ENCODE measurements at places on chromosomes 12 and 14.
A peak's percentile ranks its signal among the peaks of the same experiment; 100 is the strongest.

- no peak for DNase-seq
These were observed 191.5 kb downstream of the TMEM132C start for GRCh38 chr12:128458301-128458974.

GRCh38 chr12:93708952-93709351 lies 31.8 kb downstream of the CRADD start:
- DNase-seq: no peak

- DNase-seq: no peak
These were observed 28.8 kb downstream of the VCPKMT start for GRCh38 chr14:50087341-50088116.

GRCh38 chr14:92687681-92688433 lies 60.6 kb downstream of the LGMN start:
- no peak for DNase-seq

- no peak for DNase-seq
These were observed 413.7 kb upstream of the CCDC196 start for GRCh38 chr14:66072190-66073084.

- no peak for DNase-seq
These were observed 75.1 kb upstream of the ST8SIA1 start for GRCh38 chr12:22409377-22410164.

GRCh38 chr12:104683831-104684503 lies 227.2 kb downstream of the CHST11 start:
- DNase-seq: no peak

GRCh38 chr14:44494137-44494536 lies 12.9 kb downstream of the FSCB start:
- DNase-seq: no peak

GRCh38 chr12:106980944-106981343 lies 6.0 kb downstream of the MTERF2 start:
- no peak for DNase-seq

GRCh38 chr12:47242426-47242825 lies 162.7 kb upstream of the AMIGO2 start:
- DNase-seq: no peak

- no peak for DNase-seq
These were observed 45.3 kb upstream of the MTERF2 start for GRCh38 chr12:107032266-107032665.

DNA sequence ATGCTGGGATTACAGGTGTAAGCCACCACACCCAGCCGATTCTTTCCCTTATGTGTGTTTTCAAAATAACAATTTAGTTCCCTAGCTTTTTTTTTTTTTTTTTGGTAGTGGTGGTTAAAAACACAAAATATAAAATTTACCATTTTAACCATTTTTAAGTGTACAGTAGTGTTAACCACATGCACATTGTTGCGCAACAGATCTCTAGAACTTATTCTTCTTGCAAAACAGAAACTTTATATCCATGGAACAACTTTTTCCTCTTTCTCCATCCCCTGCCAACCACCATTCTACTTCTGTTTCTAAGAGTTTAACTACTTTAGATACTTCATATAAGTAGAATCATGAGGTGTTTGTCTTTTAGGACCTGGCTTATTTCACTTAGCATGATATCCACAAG lies 1.1 kb upstream of the NDUFA12 start:
- DNase-seq: no peak

DNA sequence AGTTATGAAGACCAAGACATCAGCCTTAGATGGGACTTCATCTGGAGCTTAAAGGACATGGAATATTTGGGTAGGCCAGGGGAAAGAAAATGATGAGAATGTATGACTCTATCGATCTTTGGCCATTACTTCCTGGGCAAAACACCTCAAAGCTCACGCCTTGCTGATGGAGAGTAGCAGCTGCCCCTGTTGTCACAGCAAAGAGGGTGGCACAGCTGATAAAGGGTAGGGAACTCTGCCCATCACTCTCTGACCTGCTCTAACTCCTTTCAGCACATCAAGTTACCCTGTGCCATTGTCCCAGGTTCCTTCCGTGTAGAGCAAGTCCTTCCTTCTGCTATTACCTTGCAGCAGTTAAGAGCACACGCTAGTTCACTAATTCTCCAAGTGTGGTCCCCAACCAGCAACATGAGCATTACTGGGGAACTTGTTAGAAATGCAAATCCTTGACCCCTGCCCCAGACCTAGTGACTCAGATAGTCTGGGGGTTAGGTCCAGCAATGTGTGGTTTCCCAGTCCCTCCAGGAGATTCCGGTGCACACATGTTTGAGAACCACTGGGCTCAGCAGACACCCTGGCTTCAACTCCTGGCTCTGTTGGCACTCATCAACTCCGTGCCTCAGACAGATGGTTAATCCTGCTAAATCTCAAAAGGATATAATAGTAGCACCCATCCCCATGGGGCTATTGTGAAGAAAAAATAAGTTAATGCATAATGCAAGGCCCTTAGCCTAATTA lies 93.7 kb upstream of the EEA1 start:
- DNase-seq: no peak

DNA sequence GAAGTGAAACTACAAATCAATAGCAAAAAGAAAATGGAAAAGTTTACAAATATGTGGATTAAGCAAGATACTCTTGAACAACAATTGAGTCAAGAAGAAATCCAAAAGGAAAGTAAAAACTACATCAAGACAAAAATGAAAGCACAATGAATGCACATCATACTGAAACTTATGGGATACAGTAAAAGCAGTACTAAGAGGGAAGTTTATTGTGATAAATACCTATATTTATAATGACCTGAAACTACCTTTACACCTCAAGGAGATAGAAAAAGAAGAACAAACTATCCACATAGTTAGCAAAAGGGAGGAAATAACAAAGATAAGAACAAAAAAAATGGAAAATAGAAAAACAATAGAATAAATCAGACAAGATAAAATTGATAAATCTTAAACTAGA lies 375.0 kb downstream of the TRHDE start:
- no peak for DNase-seq

- no peak for DNase-seq
These were observed 58.6 kb downstream of the R3HDM2 start for GRCh38 chr12:57372233-57372632.

DNA sequence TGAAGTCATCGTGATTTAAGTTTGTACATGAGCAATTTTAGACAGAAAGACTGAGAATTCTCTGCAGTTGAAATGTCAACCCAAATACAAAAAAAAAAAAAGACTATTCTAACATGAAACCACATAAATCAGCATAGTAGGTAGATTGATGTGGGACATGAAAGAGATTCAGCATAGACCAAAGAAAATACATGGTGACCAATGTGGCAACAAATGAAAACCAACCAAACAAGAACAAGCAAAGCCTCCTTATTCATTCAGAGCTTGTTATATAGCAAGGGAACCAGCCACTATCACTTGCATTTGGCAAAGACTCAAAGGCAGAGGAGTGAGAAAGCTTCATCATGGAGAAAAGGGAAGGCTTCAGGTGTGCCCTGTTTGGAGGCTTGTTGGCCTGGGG lies 144.4 kb upstream of the TMPO start:
- no peak for DNase-seq

DNA sequence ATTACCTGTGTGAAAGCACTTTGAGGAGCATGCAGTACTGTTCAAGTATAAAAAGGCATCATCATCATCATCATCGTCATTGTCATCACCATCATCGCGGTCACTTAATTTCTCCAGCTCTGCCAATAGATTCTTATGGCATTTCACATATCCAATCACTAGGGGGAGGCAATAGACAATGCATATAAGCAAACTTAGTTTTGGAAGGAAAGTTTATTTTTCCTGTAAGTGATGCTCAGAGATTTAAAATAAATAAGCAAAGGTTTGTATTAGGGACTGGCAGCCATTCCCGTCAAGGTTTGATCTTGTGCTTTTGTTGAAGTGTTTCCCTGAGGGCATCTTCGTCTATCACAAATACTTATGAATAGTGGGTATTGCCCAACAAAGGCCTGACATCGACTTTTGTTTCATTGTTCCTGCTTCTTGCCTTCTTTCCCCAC lies 127.4 kb downstream of the KTN1 start:
- no peak for DNase-seq

GRCh38 chr14:38554026-38554425 lies 298.1 kb upstream of the CLEC14A start:
- DNase-seq: no peak

- DNase-seq: no peak
These were observed 9.7 kb upstream of the WSCD2 start for GRCh38 chr12:108119126-108119973.

GRCh38 chr12:65823513-65824375 lies 539 bp upstream of the HMGA2 start:
- DNase-seq: no peak

- no peak for DNase-seq
These were observed 47.1 kb downstream of the DIP2B start for GRCh38 chr12:50551866-50552265.

- no peak for DNase-seq
These were observed 59.6 kb upstream of the NCOR2 start for GRCh38 chr12:124626971-124627411.

- no peak for DNase-seq
These were observed 97.2 kb downstream of the SSPN start for GRCh38 chr12:26292596-26292995.

DNA sequence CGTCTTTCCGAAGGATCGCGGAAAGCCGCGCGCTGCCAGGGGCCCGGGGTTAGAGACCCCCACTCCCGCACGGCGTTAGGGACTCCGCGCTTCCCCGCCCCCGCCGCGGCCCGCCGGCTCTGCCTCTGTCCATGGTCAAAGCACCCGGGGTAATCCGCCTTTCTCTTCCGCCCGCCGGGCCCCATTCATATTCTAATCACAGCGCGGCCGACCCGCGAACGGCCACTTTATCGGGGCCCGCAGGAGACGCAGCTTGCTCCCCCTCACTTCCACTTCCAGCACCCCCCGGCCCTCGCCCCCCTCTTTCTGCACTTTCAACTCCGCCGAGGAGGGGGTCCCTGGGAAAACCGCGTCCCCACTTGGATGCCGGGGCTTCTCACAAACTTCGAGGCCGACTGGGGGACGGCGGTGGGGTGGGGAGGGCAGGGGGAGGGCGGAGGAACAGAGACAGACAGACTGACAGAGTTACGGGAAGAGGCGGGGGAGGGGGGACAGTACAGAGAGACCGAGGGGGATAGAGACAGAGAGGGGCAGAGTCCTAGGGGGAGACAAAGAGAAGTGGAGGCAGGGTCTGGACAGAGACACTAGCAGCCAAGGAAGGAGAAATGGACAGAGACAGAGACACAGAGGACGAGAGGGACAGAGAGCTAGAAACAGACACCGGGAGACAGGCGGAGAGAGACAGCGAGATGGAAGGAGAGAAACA lies 1.1 kb upstream of the RFX4 start:
- DNase-seq: no peak

DNA sequence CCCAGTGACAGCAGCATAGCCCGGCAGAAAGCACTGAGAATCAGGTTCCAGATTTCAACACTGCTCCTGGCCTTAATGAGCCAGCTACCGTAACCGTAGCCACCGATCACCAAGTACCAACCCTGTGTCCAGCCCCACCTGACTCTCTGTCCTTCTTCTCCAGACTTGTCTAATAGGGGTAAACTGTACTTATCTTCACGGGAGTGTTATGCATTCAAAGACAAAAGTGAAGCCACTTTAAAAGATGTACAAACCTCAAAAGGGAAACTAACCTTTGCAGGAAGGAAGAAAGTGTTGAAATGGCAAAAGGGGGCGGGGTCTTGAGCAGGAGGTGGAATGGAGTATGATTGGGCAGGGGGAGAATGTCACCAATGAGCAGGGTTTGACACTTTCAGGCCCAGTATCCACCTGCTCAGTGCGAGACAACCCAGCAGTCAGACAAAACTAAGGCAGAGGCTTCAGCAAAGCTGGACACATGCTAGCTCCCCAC lies 226.1 kb downstream of the CHST11 start:
- peak; percentile 62 for DNase-seq

DNA sequence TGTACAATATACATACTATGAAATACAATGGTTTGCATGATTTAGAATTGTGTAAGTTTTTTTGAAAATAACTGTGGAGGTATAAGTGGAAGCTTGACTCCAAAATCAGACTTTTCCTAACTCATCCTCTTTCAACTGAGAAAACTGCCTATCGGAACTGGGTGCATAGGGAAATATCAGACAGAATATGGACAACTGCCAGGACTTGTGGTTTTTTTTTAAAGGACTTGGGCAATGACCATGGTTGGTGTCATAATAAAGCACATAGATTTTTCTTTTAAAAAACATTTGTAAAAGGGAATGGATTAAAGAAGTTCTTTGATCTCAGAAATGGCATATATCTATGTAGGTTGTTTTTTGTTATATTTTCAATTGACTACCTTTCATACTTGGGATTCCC lies 53.3 kb upstream of the LRRK2 start:
- no peak for DNase-seq

DNA sequence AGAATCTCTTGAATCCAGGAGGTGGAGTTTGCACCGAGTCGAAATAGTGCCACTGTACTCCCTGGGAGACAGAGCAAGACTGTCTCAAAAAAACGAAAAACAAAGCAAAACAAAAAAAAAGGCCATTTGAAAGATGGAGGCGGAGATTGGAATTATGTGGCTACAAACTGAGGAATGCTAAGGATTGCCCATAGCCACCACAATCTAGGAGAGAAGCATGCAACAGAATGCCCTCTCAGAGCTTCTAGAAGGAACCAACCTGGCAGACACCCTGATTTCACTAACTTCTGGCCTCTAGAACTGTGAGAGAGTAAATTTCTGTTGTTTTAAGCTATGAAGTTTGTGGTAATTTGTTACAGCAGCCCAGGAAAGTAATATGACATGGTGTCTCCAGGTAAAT lies 50.1 kb upstream of the LIMA1 start:
- DNase-seq: no peak

DNA sequence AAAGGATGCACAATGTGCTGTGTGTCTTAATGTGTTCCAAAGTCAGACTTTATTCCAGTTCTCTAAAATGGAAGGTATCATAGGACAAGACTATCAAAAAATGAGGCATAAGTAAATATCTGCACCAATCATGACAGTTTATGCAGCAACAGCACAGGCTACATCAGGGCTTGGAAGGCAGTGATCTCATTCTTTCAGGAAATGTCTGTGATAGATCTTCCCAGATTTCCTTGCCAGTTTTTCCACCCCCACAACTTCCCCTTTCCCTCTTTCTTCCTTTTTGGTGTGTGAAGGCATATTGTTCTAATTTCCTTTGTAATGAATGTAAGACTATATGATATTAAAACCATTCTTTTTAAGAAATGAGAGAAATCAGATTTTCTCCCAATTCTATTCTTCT lies 326.7 kb downstream of the ATP23 start:
- DNase-seq: no peak

- DNase-seq: no peak
These were observed 2.7 kb downstream of the CHD4 start for GRCh38 chr12:6604259-6605029.

Data from GDM1 (cell line).